ENCODE measurements at places on chromosomes 6 and 20. TPM values are rescaled to one million over a fixed set of nuclear protein-coding genes. Genes with fewer than 3 reads are reported as not detected.

The GATA5 gene
- not detected for total RNA-seq

The SLCO4A1 gene
- 0.32 TPM for total RNA-seq

The NOX3 gene
- not detected for total RNA-seq

The KATNA1 gene
- 41.8 TPM for total RNA-seq

The PPP1R16B gene
- under 0.01 TPM for total RNA-seq

The NNAT gene
- total RNA-seq, result 0.26 TPM

The CALHM4 gene
- total RNA-seq, result not detected

The CD83 gene
- 1.9 TPM for total RNA-seq

The HAO1 gene
- total RNA-seq, result not detected

The FAM162B gene
- 0.32 TPM for total RNA-seq

The FRK gene
- total RNA-seq, result 1.7 TPM

The DEF6 gene
- 4.4 TPM for total RNA-seq

The KLC4 gene
- 25.3 TPM for total RNA-seq

The OPRL1 gene
- 2.2 TPM for total RNA-seq

The TMC2 gene
- 0.09 TPM for total RNA-seq

The ZBTB46 gene
- 54.7 TPM for total RNA-seq

The PRL gene
- total RNA-seq, result not detected

The MCCD1 gene
- total RNA-seq, result not detected

The HCK gene
- total RNA-seq, result not detected

The ID4 gene
- total RNA-seq, result 14.2 TPM

The NKAIN4 gene
- not detected for total RNA-seq

The PPT2 gene
- total RNA-seq, result 39.7 TPM

The ZNF217 gene
- 11.2 TPM for total RNA-seq

The TMEM74B gene
- not detected for total RNA-seq

The C20orf204 gene
- total RNA-seq, result 0.60 TPM

The LY6G5B gene
- total RNA-seq, result 4.0 TPM

The PPP1R10 gene
- total RNA-seq, result 10.4 TPM

The HNF4A gene
- total RNA-seq, result not detected

The SLC16A10 gene
- not detected for total RNA-seq

The SLC22A2 gene
- total RNA-seq, result not detected

The VIP gene
- not detected for total RNA-seq

The HSPA12B gene
- 1.9 TPM for total RNA-seq

The CTAGE9 gene
- not detected for total RNA-seq

The MYMX gene
- total RNA-seq, result not detected

The TMEM170B gene
- 0.32 TPM for total RNA-seq

The SLC22A7 gene
- not detected for total RNA-seq

The CDKN1A gene
- total RNA-seq, result 371 TPM

The SRSF12 gene
- not detected for total RNA-seq

The ASIP gene
- total RNA-seq, result not detected

The THEMIS gene
- not detected for total RNA-seq

The CCR6 gene
- not detected for total RNA-seq

The GSTA2 gene
- total RNA-seq, result not detected

The RBBP8NL gene
- not detected for total RNA-seq

The MANEA gene
- 7.4 TPM for total RNA-seq

The PRR18 gene
- not detected for total RNA-seq

The LAMA4 gene
- 569 TPM for total RNA-seq

The CFB gene
- 56.8 TPM for total RNA-seq

The NHLRC1 gene
- total RNA-seq, result 2.2 TPM

The IL17F gene
- total RNA-seq, result not detected

The SMLR1 gene
- not detected for total RNA-seq

The PXDC1 gene
- 24.9 TPM for total RNA-seq

The BHLHE23 gene
- not detected for total RNA-seq

The MTHFD1L gene
- 20.1 TPM for total RNA-seq

The PKIB gene
- total RNA-seq, result 2.1 TPM

The BNIP5 gene
- under 0.01 TPM for total RNA-seq

The CCM2L gene
- total RNA-seq, result not detected

The SCAF8 gene
- 16.5 TPM for total RNA-seq

The ADTRP gene
- 2.2 TPM for total RNA-seq

All from bronchial smooth muscle cell (primary cell).